ENCODE measurements at places on chromosomes 3 and 15. TPM values are rescaled to one million over a fixed set of nuclear protein-coding genes. Genes with fewer than 3 reads are reported as not detected.

GRCh38 chr3:157442729-157443128 is 6.1 kb downstream of the PTX3 start:
- no peak for DNase-seq

Gene SEMA3B
- 2.8 TPM for total RNA-seq

DNA sequence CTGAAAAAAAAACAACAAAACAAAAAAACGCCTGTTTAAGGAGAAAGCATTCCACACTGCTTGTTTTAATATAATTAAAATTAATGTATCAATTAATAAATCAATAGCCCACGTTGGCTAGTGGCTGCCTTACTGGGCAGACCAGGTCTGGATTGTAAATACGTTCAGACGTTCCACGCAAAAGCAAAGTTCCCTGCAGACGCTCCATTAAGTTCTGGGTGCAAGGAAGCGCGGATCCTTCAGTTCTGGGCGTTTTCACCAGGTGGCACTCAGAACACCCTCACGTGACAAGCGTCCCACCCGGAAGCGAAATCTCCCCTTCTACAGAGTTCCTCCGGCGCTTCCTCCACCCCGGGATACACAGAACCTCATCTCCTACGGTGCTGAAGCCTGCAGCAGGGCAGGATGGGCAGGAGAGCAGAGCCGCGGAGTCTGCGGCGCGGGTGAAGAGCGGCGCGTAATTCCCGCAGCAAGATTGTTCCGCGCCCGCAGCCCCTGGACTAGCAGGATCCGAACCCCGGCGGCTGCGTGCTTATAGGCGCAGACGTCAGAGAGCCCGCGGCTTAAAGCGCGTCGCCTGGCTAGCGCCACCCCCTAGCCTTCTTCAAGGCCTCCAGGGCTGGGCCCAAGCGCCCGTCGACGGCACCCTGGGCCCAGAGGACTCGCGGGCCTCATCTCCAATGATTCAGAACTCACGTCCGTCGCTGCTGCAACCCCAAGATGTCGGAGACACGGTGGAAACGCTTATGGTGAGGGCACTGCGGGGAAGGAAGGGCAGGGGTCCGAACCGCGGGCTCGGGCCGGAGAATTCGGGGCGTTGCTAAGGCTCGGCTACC is at the start of gene SLC25A38:
SLC25A38 (plus strand) TSS at position 326 of the 836 bp plus-strand sequence; CDS start at position 681, 355 bp downstream.
- peak; percentile 90 for DNase-seq

- peak; percentile 80 for DNase-seq
These were observed 253.3 kb downstream of the TJP1 start for GRCh38 chr15:29568840-29569532.
